GM23248 (cell line): ENCODE measurements at places on chromosomes 7 and 10. TPM values are rescaled to one million over a fixed set of nuclear protein-coding genes. Genes with fewer than 3 reads are reported as not detected.

GRCh38 chr10:70222340-70222794 lies 10.9 kb downstream of the PPA1 start:
- 0 out of 2 replicates have a peak, but pooled peaks cover 4% of the 10 kb centered on the region for H3K4me1 ChIP-seq
- no peaks in the 10 kb centered on the region for H3K27me3 ChIP-seq
- H3K27ac ChIP-seq: no peak overlapping the region
- no peak overlapping the region for H3K4me3 ChIP-seq
- peaks cover 16% of the 10 kb centered on the region; the same call in 1 of the 2 replicates for H3K36me3 ChIP-seq

- no peak for DNase-seq
- peaks cover 19% of the 10 kb centered on the region for H3K4me1 ChIP-seq
- no peak overlapping the region for H3K27ac ChIP-seq
- no peaks in the 10 kb centered on the region for H3K36me3 ChIP-seq
These were observed 20.8 kb upstream of the GGCT start for GRCh38 chr7:30525429-30525828.

Gene AGAP5
- 0.75 and 0.80 TPM in 2 replicates for polyA plus RNA-seq

Gene DYDC2
- polyA plus RNA-seq: not detected in 2 replicates

Gene ACSM6
- polyA plus RNA-seq: 0.08 TPM in 1 of 2 replicates, not detected in the other

DNA sequence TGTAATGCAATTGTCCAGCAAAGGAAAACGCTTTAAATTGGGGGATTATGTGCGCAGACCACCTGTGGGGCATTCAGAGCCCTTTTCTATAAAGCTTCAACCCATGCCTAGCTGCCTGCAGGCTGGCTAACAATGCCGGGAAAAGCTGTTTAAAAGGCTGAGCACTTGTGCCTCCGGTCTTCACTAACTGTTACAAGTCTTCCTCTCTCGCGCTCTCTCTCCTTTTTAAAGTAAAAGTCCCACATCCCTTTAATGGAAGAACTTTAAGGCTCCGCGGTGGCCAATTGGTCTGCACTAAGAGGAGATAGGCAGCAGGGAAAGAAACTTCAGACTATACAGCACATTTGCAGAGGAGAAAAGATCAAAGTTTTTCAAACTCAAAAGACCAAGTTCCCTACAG lies 4.6 kb downstream of the FZD8 start:
- no peak overlapping the region for H3K4me3 ChIP-seq
- no peak overlapping the region for H3K27ac ChIP-seq
- DNase-seq: no peak
- H3K27me3 ChIP-seq: no peaks in the 10 kb centered on the region
- H3K36me3 ChIP-seq: 0 out of 2 replicates have a peak, but pooled peaks cover 5% of the 10 kb centered on the region

Gene CDHR3
- 2.8 and 3.6 TPM in 2 replicates for polyA plus RNA-seq

Gene ACHE
- polyA plus RNA-seq: 0.14 TPM in 1 of 2 replicates, not detected in the other

GRCh38 chr7:132004529-132004928 lies 448.1 kb upstream of the PODXL start:
- H3K4me3 ChIP-seq: no peak overlapping the region
- peak; percentile 63 for DNase-seq
- no peak overlapping the region for H3K27ac ChIP-seq
- no peaks in the 10 kb centered on the region for H3K36me3 ChIP-seq

GRCh38 chr7:157001920-157002818 lies 8.3 kb downstream of the MNX1 start:
- no peaks in the 10 kb centered on the region for H3K36me3 ChIP-seq
- H3K4me1 ChIP-seq: no peaks in the 10 kb centered on the region
- H3K27me3 ChIP-seq: peaks cover 98% of the 10 kb centered on the region
- DNase-seq: no peak
- H3K4me3 ChIP-seq: no peak overlapping the region
- H3K27ac ChIP-seq: no peak overlapping the region

Gene SNX10
- 0.27 and 0.60 TPM in 2 replicates for polyA plus RNA-seq

DNA sequence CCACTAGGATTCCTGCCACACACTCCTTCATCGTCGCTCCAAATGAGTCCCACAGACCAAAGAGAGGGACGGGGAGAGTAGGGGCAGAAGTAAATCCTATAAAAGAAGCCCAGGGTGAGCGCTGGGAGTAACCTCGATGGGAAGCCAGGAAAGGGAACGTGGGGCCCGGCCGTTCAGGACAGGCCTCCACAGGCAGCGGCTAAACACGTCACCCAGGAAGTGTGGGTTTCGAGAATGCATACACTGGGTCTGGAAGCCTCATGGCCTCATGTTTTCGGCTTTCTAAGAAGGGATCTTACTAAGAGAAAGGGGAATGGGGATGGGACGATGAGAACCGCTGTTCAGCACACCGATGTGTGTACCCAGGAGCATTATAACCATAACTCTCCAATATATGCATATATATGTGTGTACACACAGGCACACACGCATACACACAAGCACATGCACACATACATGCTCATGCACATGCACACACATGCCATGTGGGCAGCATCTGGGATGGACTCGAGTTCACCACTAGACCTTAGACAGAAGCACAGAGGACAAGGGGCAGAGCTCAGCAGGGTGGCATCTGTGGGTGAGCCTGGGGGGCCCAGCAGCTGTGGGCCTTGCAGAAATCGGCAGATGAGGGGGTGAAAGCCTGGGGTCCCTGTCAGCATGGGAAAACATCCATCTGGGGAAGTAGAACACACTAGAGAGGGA lies 14.8 kb upstream of the CNPY1 start:
- H3K27me3 ChIP-seq: peaks cover 5% of the 10 kb centered on the region; the same call in 1 of the 2 replicates
- no peaks in the 10 kb centered on the region for H3K36me3 ChIP-seq
- DNase-seq: peak; percentile 13
- H3K27ac ChIP-seq: no peak overlapping the region

DNA sequence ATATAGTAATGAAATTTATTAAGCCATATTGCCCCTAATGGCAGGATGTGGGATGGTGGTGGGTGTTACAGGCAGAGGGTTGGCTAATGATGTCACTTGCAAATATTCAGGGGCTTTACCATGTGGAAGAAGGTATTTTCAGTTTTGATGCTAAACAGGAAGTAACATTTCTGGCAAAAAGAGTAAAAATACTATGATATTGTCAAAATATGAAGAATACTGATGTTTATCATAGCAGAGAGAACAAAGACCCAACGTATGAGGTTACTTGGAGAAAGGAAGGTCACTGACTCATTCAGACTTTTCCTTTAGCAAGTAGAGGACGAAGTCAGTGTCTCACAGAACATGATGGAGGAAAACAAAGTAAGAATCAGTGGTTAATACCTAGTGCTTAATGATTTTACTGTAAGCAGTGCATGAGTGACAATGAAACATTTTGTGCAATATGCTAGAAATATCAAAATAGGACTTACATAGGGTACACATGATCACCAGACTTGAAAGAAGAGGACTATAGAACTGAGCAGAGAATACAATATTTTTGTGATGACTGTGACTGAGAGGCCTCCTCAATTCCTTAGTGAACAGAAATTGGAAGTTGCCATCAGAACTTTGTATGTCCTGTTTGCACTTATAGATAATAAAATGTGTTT lies 89.7 kb upstream of the STEAP4 start:
- H3K4me1 ChIP-seq: no peaks in the 10 kb centered on the region
- H3K36me3 ChIP-seq: no peaks in the 10 kb centered on the region
- no peak overlapping the region for H3K4me3 ChIP-seq
- H3K27me3 ChIP-seq: no peaks in the 10 kb centered on the region
- H3K27ac ChIP-seq: no peak overlapping the region

Gene BMI1
- 37.6 and 38.0 TPM in 2 replicates for polyA plus RNA-seq
